ENCODE measurements at places on chromosomes 7 and 10. TPM values are rescaled to one million over a fixed set of nuclear protein-coding genes. Genes with fewer than 3 reads are reported as not detected.

The BMS1 gene
- total RNA-seq, result 20.5 TPM

The SCART1 gene
- 0.44 TPM for total RNA-seq

The TSPAN12 gene
- 17.6 TPM for total RNA-seq

The TRPV6 gene
- total RNA-seq, result not detected

The CH25H gene
- total RNA-seq, result not detected

The FOXP2 gene
- total RNA-seq, result 0.68 TPM

The PVRIG gene
- not detected for total RNA-seq

The CPA1 gene
- total RNA-seq, result not detected

The BRAT1 gene
- total RNA-seq, result 42.3 TPM

The PLAU gene
- 137 TPM for total RNA-seq
